ENCODE measurements at places on chromosomes 1 and 21. TPM values are rescaled to one million over a fixed set of nuclear protein-coding genes. Genes with fewer than 3 reads are reported as not detected.

- no peak for DNase-seq
These were observed 33.5 kb downstream of the UBE2G2 start for GRCh38 chr21:44767834-44768831.

- no peak for DNase-seq
These were observed 35.7 kb downstream of the ZMYND12 start for GRCh38 chr1:42420121-42420520.

Gene WNT3A
- total RNA-seq, result not detected

Gene CRYAA
- not detected for total RNA-seq

DNA sequence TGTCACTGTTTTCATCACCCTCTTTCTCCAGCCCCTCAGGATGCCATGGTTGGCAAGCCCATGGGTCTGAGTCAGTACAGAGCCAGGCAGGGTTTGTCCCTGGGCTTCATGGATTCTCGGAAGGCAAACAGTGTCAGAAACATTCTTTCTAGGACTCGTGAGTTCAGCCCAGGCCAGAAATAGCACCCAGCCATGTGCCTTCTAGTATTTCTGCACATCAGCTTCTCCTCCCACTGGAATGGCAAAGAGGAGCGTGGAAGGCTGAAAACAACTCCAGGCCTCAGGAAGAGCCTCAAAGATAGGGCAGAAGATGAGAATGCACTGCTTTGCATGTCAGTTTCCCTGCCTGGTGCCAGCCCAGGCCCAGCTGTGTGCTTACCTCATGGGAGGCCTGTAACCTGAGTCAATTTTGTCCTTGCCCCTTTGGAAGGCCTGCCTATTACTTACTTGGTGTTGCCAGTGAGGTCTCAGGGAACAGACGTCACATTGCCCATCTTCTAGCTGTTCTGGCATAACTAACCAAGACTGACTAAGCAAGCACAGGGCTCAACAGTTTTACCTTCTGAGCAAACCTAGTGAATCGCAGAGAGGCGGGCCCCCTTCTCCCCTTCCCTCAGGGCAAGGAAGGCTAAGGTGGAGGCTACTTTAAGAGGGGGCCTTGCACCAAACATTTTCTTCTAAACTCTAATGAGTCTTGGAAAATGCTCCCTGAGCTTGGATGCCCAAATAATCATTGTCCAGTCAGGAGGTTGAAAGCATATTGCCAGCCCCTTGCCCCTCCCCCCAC, 42.4 kb downstream of the GLUL start:
- DNase-seq, result peak; percentile 49

DNA sequence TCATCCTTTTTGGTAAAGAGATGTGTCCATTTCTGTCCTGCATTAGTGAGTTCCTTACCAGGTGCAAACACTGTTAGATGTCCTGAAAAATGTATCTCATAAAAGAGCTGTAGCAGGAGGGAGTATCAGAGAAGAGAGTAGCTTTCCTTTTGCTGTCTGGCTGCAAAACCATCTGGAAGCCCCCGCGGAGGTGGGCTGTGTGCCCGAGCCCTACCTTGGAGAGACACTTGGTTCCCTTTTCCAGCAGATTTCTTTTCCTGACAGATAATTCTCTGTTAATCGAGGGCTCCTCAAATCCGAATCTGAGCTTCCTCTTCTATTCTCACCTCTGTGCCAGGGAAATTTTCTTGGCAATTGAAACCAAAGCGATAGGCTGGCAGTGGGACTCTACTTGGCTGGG, 53.0 kb downstream of the KIF26B start:
- no peak for DNase-seq

DNA sequence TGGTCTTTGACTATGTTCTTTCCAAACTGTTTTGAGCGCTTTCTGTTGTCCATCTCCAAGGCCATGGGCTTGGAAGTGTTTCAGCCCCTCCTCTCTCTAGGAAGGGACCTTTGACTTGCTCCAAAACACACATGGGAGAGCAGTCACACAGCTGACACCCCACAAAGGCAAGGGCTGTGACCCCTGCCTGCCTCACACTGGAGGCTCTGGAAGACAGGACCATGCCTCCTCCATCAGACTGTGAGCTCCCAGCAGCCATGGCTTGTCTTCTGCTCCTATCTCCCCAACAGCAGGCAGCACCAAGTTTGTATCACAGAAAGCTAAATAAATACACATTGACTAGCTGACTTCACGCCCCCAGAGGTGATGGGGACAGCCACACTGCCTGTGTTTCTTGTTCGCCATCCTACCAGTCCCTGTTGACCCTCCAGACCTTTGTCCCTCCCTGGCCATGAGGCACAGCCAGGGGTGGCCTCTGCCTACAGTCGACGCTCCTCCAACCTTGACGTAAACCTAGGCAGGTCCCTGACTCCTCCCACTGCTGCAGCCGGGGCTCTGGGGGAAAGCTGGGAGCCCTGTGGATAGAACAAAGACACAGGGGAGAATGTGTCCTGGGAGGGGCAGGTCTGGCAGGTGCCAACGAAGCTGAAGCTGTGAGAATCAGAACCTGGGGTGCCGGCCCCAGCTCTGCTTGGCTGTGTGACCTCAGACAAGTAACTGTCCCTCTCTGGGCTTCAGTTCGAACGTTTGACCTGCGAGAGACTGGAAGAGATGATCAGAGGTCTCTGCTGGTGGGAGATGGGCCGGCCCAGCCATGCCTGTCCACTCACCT, 4.8 kb downstream of the PLA2G2F start:
- DNase-seq, result no peak

- no peak for DNase-seq
These were observed 7.7 kb upstream of the SDHB start for GRCh38 chr1:17061486-17061885.

Gene LCE1E
- not detected for total RNA-seq

DNA sequence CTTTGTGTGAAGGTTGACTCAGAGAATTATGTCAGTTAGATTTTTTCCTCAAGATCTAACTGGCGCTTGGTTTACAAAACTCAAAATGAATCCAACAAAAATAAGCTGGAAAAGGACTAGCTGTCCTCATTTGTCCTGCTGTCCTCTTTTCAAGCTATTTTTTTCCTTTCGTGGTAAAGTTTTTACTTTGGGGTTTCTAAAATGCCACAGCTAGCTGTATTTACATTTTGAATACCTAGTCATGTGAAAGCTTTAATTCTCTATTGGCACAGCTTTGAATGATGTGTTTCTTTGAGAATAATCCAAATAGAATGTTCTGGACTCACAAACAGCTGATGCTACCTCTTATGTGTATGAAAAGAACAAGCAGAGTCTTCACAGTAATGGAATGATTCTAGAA, 673.6 kb upstream of the NR5A2 start:
- no peak for DNase-seq

Gene LHX8
- total RNA-seq, result not detected

Gene C1orf94
- not detected for total RNA-seq

DNA sequence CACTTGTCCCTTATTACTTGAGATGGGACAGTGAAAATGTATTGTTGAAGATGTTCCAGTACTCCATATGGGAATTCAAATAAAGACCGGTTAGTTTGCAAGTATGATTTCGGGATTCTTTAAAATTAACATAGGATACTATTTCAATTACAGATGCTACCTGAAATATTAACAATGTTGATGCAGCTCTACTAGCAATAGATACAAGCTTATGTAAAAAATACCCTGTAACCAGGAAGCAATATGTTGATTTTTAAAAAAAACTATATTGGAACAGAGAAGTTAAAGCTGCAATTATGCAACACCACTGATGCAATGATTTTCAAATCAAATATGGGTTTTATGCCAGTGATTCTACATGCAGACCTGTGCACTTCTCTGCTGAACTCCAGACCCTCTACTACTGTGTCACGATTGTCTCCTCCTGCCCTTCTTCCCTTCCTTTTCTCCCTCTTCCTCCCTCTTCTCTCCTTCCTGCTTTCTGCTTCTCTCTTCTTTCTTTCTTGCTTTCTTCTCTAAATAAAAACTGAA, 179.2 kb downstream of the ATP6V1G3 start:
- DNase-seq, result no peak

- DNase-seq, result peak; percentile 76
These were observed 1.0 kb downstream of the PLEKHG5 start for GRCh38 chr1:6490181-6491080.

- no peak for DNase-seq
These were observed 144.6 kb downstream of the NFIA start for GRCh38 chr1:61226791-61227567.

Gene UBASH3A
- not detected for total RNA-seq

DNA sequence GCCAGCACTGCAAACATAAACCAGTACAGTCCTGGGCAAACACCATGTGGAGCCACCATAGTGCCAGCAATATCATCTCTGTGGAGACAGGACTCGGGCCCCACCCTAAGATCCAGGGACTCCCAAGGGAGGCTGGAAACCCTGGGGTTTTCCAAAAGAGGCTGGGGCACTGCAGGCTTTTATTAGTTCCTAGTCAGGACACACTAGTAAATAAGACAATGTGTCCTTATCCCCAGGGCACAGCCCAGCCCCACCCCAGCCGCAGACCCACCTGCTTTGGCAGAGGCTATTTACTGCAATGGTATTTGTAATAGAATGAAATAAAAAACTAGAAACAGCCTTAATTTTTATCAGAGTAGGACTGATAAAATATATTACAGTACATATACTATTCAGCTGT, 486 bp upstream of the GJB3 start:
- DNase-seq, result no peak

GRCh38 chr1:173502104-173502503, 25.0 kb downstream of the PRDX6 start:
- DNase-seq, result no peak
